ENCODE measurements at places on chromosomes 1 and 21.

GRCh38 chr1:178682429-178682828 lies 42.6 kb upstream of the RALGPS2 start:
- DNase-seq = no peak

GRCh38 chr1:246068619-246069509 lies 438.2 kb downstream of the SMYD3 start:
- no peak for DNase-seq

GRCh38 chr1:109241344-109241743 lies 8.0 kb upstream of the CELSR2 start:
- DNase-seq = no peak

GRCh38 chr21:43341378-43342161 lies 85.4 kb downstream of the SIK1 start:
- DNase-seq = no peak

- no peak for DNase-seq
Measured at GRCh38 chr1:157566484-157567300, 14.4 kb upstream of the FCRL5 start.

DNA sequence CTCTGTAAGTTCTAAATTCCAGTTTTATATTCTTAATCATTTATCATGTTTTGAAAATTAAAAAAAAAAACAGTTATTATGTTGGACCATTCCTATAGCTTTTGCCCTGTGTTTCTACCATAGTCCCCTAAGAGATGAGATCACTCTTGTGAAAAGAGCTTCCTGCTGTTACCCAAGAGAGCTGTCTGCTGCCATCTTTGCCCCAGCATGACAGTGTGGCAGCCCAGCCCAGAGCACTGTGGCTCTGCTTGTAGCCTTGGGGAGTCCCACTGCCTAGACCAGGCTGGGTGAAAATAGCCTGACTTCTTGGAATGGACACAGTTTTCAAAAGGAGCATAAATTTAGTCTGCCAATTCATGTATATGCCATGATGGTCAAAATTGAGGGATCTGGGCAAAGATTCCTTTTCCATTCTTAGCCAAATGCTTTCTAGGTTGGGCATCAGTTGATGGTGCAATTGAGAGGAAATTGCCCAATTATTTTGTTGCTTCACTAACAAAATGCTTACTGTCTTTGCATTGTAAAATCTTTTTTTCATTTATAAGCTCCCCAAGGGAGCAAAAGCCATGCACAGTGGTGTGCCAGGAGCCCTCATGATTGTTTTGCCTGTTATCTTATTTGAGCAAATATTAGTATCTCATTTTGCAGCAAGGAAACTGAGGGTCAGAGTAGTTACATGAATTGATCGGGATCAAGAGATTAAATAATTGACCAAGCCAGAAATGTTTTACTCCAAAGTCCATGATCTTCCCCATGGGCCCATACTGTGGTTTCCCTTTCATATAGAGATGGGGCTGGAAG lies 72.8 kb downstream of the ETS2 start:
- DNase-seq = no peak

- DNase-seq = no peak
Measured at GRCh38 chr21:46639489-46640386, 4.3 kb downstream of the PRMT2 start.

DNA sequence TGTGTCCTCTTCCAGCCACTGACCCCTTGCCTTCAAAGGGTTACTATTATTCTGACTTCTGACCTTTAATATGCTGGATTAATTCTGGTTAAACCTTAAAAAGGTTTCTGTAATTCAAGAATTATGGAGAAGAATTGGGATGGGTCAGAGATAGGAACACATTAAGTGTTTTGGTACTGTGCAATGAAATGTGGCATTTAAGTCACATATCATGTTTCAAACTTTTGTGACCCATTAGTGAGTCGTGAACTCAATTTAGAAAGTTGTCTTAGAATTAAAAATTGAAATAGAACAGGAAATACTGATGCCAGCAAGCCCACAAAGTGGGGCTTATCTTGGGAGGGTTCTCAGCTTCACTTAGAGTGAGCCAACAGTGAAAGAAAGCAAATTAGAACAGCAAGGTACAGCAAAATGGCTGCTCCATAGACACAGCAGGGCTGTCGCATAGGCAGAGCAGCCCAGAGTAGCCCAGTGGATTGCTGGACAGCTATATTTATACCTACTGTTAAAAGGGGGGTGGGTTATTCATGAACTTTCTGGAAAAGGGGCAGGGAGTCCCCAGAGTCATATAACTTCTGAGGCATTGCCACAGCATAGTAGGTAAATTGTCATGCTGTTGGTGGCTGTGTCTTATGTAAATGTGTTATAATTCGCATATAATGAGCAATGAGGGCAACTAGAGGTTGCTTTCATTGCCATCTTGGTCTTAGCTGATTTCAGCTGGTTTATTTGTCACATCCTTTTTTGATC lies 10.5 kb downstream of the SCP2 start:
- DNase-seq = no peak

- no peak for DNase-seq
Measured at GRCh38 chr1:182795563-182796228, 6.1 kb downstream of the NPL start.

DNA sequence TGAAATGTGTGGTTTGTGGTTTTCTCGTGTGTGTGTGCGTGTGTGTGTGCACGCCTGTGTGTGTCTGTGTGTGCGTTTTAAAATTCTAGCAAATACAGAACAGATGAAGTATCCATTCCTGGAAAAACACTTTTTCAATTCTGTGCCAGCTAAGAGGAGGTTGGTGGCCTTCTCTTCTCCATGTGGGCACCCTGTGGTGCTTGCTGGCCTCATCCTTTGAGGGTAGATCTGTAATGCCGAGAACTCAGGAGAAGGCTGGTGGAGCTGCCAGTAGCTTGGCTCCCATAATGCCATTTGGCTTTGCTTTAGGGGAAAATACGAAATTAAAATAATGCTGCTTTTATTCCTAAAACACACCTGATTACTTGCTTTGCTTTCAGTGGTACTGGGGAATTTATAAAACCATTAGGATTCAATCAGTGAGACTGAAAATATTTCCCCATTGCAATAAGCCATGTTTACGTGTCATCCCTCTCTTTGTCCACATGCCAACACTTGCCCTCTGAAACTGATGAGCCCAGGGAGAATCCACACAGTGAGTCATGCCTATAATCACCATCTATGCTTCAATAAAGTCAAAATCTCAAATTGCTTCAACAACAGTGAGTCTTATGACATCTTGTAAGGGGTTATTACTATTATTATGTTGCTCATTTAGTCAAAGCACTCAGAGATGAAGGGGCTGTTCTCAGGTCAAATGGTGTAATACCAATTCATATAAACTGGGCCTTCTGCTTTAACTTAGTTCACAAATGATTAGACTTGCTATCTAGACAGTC lies 39.2 kb downstream of the ABCA4 start:
- DNase-seq = no peak

GRCh38 chr1:38819040-38819439 lies 40.5 kb downstream of the RRAGC start:
- DNase-seq = no peak

- DNase-seq = no peak
Measured at GRCh38 chr1:4044967-4045366, 144.9 kb upstream of the C1orf174 start.

GRCh38 chr1:99784809-99785255 lies 18.4 kb upstream of the FRRS1 start:
- DNase-seq = no peak

DNA sequence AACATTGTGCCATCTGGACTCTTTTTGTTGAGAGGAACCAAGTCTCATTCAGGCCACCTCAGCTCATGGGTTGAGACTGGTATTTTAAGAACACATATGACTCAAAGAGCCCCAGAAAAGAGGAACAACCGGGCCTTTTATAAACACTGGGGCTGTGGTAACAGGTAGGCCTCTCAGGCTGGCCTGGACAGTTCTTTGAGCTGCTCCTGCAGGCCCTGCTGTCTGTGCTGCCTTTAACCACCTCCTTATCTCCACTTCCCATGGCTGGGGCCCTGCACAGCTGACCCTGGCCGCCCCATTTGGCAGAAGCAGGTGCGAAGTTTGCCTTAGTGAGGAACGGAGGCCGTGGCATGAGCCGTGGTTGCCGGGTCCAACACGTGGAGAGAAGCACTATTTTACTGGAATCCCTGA lies 163.3 kb downstream of the RHOU start:
- DNase-seq = no peak

DNA sequence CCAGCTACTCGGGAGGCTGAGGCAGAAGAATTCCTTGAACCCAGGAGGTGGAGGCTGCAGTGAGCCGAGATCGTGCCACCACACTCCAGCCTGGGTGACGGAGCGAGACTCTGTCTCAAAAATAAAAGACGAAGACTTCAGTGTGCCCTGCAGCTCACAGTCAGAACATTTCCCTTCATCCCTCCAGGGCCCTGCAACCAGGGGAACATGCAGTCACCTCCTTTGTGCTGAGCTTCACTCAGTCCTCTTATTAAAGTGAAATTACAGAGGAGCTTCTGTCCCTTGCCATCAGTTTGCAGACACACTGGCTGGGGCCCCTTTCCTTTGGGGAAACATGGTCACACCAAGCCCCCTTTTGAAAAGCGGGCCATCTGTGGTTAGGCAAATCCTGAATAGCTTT lies 24.2 kb downstream of the FHAD1 start:
- DNase-seq = no peak
